GM12864 (cell line): ENCODE measurements at places on chromosomes 6 and 20.

DNA sequence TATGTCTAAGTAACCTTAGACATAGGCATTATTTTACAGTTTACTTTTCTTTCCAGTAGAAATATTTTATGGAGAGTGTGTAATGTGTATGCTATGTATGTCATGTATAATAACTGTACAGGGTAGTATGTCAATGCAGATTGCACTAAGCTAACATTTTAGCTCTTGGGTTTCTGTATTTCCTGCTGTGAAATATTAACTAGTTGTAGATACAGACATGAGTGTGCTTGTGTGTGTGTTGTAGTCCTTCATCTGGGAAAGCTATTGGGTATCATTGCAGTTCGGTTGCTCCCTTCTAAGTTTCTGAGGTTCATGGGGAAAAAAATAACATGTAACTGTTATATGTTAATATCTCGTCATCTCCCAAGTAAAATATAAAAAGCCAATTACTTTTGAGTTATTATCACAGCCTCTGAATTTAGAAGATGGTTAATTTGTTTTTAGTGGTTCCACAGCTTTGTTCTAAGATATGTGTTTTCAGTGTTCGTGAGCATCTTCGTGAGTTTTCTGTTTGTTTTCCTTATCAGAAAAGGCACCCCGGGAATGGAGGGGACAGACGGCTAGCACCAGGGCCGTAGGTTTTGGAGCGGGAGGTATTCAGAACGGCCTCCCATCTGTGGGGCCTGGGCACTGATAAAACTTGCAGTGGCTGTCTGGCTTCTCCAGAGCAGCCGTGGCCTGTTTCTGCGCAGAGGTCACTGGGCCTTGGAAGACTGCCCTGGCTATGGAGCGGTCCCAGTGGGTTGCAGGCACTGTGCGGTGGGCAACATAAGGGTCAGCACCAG is 215.0 kb downstream of the ARID1B start:
- DNase-seq: no peak

- DNase-seq: no peak
Observed at GRCh38 chr6:108673602-108674001, 112.9 kb downstream of the FOXO3 start.

DNA sequence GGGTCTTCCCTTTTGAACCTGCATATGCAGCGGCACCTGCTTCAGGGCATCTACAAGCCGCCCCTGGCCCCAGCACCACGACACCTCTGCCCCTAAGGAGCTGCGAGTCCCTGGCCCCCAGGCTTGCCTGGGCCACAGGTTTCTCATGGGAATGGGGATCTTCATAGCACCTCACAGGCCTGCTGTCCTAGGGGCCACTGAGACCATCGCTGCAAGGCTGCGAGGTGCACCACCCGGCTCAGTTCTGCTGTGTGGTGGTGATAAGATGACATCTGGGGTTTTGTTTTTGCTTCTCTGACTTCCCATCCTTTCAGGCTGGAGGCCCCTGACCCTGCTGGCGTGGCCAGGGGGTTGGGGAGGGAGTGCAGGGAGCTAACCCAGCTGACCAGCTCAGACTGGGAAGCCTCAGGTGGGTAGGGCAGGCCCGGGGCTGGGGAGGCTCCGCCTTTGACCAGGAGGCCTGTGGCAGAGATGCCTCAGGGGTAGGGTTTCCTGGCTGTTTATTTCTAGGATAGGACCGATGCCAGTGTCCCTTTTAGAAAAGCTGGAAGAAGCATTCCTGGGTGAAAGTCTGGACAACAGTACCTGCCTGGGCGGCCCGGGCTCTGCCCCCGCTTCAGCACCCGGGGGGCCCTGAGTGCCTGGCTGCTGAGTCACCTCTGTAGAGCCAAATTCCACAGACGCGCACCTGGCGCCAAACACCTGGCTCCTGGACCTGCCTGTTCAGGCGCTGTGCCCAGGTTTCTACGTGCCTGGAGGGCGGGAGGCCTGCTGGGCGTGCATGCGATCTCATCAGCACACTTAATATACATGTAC is 264.7 kb downstream of the DLL1 start:
- no peak for DNase-seq

GRCh38 chr20:45008521-45009049 is 42.3 kb downstream of the STK4 start:
- DNase-seq: no peak

GRCh38 chr20:50196896-50197295 is 6.3 kb downstream of the CEBPB start:
- DNase-seq: no peak

- no peak for DNase-seq
Observed at GRCh38 chr6:167664678-167665660, 161.7 kb upstream of the AFDN start.

DNA sequence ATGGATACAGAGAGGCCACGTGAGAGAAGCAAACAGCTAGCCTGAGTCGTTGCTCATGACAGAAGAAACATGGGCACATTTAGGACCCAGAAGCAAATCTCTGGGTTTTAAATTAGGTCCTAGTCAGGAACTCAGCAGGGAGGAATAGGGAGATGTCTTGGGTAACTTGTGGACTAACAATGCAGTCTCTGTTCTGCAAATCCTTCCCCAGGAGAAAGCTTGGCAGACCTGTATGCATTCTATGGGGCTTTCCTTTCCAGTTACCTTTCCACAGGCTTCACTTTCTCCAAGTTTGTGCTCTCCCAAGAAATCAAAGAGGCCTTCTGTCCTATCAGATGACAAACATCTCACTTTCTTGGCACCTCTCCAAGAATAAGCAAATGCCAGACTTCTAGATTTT is 47.2 kb upstream of the PLCB4 start:
- no peak for DNase-seq

GRCh38 chr6:120147071-120147871 is 797.7 kb upstream of the MAN1A1 start:
- DNase-seq: no peak
